Endodermal cell (in vitro differentiated cells): ENCODE measurements at places on chromosomes 4 and X.
A peak's percentile ranks its signal among the peaks of the same experiment; 100 is the strongest.

GRCh38 chr4:43782391-43782790 is 666.2 kb downstream of the KCTD8 start:
- no peak for DNase-seq

DNA sequence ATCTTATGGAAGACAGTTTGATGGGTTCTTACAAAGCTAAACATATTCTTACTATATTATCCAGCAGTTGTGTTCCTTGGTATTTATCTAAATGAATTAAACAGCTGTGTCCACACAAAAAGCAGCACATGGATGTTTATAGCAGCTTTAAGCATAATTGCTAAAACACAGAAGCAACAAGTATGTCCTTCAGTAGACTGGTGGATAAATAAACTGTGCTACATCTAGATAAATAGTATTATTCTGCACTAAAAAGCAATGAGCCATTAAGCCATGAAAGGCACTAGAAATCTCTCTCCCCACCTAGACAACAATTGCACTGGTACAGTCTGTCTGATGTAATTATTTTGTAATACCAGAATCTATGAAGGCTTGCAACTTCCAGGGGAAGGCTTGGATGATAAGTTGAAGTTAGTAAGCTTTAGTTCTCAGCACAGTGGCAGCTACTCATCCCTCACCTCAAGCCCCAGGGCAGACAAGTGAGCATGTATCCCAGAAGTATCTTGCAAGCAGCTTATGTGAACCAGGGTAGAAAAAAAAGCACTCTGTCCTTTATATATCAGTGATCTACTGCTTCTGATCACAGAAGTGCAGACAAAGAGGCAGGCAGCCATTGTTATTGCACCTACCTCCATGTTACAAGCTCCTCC is 36.9 kb downstream of the WDR17 start:
- DNase-seq: no peak

DNA sequence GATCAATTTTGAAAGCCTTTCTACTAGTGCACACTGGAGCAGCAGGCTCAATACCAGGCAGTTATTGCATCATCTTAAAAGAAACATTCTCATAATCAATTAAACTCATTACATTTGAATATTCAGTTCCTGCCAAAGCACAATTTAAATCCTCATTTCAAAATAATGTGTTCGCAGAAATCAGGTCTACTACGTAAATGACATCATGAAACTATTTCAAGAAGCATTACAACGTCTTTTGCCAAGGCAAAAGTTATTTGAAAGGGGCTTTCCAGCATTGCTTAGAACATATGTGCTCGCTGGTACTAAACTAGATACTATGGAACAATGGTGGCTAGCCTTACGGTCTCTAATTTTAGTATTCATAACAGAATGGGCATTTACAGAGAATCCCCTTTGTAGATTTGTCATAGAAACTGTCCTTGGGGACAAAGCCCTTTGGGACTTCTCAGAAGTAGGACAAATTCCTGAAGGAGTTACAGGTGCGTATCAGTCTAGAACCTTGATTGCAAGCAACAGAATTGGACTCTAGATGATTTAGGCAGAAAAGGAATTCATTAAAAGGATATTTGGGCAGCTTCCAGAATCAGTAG is 27.6 kb upstream of the HUWE1 start:
- no peak for DNase-seq

DNA sequence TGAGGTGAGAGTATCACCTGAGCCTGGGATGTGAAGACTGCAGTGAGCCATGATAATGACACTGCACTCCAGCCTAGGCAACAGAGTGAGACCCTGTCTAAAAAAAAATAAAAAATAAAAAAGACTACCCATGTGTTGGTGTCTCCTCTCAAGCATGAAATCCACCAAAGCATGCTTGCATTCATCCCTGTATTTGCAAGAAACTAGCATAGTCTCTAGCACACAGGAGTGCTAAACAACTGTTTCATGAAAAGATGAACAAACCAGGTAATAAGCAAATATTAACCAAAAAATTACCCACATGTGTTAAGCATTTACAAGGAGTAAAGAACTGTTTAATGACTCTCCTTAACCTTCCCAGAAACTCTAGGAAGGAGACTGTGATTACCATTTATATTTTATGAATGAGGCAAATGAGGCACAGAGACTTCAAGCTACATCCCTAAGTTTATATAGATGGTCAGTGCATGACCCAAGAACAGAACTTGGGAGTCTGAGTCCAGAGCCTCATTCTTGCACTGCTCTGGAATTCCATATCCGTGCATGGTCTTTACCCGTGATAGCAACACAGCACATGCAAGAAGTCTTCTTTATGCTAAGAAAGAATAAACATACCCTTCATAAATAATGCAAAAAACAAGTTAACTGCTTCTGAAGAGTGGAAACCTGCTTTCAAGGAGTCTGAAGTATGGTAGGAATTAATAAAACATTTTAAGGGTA is 186.1 kb upstream of the STS start:
- DNase-seq: no peak

- DNase-seq: no peak
These were observed 108.1 kb upstream of the TRPC5 start for GRCh38 chrX:112190646-112191045.

- DNase-seq: peak; percentile 70
These were observed 41.9 kb downstream of the PCDH19 start for GRCh38 chrX:100368167-100368566.

GRCh38 chrX:105475801-105476200 is 255.3 kb upstream of the TEX13A start:
- DNase-seq: no peak

DNA sequence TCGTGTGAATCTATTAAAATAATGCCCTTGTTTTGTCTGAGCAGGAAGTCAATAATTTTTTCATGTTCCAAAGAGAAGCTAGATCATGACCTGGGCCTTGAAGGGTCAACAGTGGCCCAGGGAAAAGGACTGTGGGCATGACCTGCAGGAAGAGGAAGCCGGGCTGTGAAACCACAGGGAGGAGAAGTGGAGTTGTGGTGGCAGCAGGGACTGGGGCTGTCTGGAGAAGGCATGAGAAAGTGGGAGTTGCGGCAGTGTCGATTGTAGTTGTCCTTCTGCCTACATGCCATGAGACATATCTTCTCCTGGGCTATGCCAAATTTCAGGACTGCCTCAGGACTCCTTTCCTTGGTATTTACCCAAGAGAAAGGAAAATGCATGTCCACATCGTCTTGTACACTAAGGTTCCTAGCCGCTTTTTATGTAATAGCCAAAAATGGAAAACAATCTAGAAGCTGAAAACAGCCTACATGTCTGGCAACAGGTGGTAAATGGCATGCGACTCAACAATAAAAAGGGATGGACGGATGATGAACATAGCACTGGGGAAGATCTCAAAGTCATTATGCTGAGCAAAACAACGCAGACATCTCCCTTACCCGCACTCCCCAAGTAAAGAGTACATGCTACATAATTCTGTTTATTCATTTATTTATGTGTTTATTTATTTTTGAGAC is 13.6 kb upstream of the PTTG2 start:
- DNase-seq: no peak
